ENCODE measurements at places on chromosomes 6 and 20. TPM values are rescaled to one million over a fixed set of nuclear protein-coding genes. Genes with fewer than 3 reads are reported as not detected.
A peak's percentile ranks its signal among the peaks of the same experiment; 100 is the strongest.

- peaks cover 74% of the 10 kb centered on the region for H3K27me3 ChIP-seq
- H3K4me3 ChIP-seq, result peak overlapping the region; percentile 51
- H3K27ac ChIP-seq, result no peak overlapping the region
- DNase-seq, result no peak
Observed at GRCh38 chr20:37901654-37902503, 1.0 kb upstream of the VSTM2L start.

PKIB gene
- 1.2 TPM for total RNA-seq

CST7 gene
- total RNA-seq, result 10.7 TPM

DNA sequence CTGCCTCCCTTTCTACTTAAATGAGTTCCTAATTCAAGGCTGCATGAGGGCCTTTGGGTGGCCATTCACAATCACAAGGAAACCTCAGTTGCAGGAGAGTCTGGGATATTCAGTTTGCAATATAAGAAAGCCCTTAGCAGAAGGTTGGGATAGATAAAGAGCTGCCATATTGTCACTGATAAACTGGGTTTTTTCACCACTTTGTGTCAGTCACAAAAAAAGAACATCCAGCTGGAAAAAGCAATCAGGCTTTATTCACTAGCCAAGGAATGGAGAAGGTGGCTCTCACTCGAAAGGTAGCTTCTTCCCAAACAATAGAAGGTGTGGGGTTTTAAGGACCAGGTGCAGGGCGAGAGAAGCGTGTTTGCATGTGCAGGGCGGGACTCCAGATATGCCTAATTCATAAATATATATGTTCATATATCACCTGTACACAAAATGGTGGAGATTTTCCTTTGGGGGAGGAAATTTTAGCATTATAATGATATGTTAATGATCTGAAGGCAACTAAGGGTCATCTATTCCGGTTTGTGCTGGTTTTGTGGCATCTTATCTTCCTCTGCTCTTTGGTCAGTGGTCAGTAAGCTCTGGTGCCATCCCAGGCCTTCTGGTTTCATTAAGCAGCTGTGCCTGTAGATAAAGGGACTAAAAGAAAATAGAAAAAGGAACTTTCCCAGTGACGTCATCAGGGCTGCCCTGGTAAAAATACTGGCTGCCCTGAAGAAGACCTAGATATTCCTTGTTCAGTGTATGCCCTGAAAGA, 97.1 kb upstream of the IYD start:
- H3K4me1 ChIP-seq, result no peaks in the 10 kb centered on the region
- H3K27me3 ChIP-seq, result peaks cover 13% of the 10 kb centered on the region
- H3K36me3 ChIP-seq, result no peaks in the 10 kb centered on the region
- H3K4me3 ChIP-seq, result no peak overlapping the region
- H3K27ac ChIP-seq, result no peak overlapping the region
- DNase-seq, result no peak

POM121L2 gene
- not detected for total RNA-seq

ISM1 gene
- 3.2 TPM for total RNA-seq

TOX2 gene
- total RNA-seq, result 2.2 TPM

ZC3H12D gene
- 219 TPM for total RNA-seq

GRCh38 chr6:40903456-40903855, 135.6 kb downstream of the UNC5CL start:
- no peaks in the 10 kb centered on the region for H3K4me1 ChIP-seq
- H3K27me3 ChIP-seq, result peaks cover 34% of the 10 kb centered on the region
- H3K36me3 ChIP-seq, result peaks cover 4% of the 10 kb centered on the region
- no peak for DNase-seq
- H3K27ac ChIP-seq, result no peak overlapping the region

DNA sequence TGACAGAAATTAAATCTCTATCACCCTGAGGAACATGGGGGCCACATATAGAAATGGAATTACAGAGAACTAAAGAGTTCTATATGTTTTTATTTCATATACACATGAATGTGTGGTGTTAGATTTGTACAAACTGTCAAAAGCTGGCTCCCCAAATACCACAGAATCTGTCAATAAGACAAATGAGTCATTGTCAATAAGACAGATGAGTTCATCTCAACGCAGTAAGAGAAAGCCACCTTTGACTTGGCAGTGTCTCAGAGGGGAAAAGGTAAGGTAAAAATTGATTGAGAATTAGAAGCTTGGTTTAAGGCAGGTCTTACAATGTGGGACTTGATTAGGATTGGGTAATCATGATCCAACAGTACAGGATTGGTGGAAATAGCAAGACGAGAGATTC, 124.2 kb upstream of the GPR6 start:
- no peak overlapping the region for H3K4me3 ChIP-seq
- H3K27ac ChIP-seq, result no peak overlapping the region
- no peaks in the 10 kb centered on the region for H3K36me3 ChIP-seq
- no peaks in the 10 kb centered on the region for H3K27me3 ChIP-seq

DNA sequence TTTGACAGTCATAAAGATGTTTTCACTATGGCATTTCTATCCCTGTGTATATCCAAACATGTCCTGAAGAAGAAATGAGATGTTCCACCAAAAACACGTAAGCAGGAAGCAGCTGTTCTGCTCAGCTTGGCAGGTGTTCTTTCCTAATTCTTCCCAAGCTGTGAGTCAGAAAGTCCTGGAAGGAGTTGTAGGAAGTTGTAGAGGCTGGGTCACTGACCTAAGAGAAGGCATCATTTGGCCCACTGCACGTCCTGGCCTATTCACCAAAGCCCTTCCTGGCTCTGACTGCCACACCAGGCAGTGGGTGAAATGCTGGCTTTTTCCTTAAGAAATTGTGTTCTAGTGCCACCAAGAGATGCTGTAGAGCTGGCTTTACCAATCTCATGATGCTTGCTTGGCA, 40.3 kb downstream of the STX11 start:
- H3K36me3 ChIP-seq, result peaks cover 8% of the 10 kb centered on the region
- H3K4me3 ChIP-seq, result no peak overlapping the region
- no peaks in the 10 kb centered on the region for H3K4me1 ChIP-seq

GRCh38 chr6:129667621-129668020, 42.4 kb downstream of the ARHGAP18 start:
- H3K27me3 ChIP-seq, result peaks cover 5% of the 10 kb centered on the region
- no peak overlapping the region for H3K4me3 ChIP-seq
- DNase-seq, result no peak
- H3K27ac ChIP-seq, result no peak overlapping the region
- H3K4me1 ChIP-seq, result peaks cover 20% of the 10 kb centered on the region

GRCh38 chr6:168060521-168060931, 18.5 kb downstream of the FRMD1 start:
- no peak overlapping the region for H3K4me3 ChIP-seq
- no peak overlapping the region for H3K27ac ChIP-seq
- no peaks in the 10 kb centered on the region for H3K36me3 ChIP-seq
- DNase-seq, result no peak
- peaks cover 3% of the 10 kb centered on the region for H3K4me1 ChIP-seq

DNA sequence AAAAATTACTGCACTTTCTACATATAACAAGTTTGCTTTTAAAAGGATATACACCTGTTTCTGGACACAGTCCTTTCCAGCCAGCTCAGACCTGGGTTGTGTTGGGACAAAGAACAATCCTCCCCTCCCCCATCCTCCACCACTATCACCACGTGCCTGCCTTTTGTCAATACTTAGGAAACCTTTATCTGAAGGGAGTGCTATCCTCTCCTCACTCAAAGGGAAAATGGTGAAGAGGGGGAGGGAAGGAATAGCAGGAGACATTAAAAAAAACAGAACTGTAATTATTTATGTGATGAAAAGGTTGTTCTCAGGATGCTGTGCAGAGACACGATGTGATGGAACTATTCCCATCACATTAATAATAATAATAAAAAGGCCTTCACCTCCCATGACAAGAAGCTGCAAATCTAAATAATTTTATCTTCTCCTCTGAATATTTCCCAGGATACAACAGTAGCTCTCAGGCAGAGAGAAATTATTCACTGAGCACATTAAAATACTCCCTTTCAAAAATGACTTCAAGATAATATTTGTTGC, 105.5 kb downstream of the NRSN1 start:
- no peaks in the 10 kb centered on the region for H3K36me3 ChIP-seq
- peaks cover 51% of the 10 kb centered on the region for H3K27me3 ChIP-seq
- no peak overlapping the region for H3K4me3 ChIP-seq
- H3K4me1 ChIP-seq, result peaks cover 2% of the 10 kb centered on the region
- no peak for DNase-seq

GRCh38 chr6:56047931-56048540, 172.6 kb upstream of the BMP5 start:
- H3K27ac ChIP-seq, result no peak overlapping the region
- no peaks in the 10 kb centered on the region for H3K27me3 ChIP-seq

AGPAT1 gene
- total RNA-seq, result 22.7 TPM

DNA sequence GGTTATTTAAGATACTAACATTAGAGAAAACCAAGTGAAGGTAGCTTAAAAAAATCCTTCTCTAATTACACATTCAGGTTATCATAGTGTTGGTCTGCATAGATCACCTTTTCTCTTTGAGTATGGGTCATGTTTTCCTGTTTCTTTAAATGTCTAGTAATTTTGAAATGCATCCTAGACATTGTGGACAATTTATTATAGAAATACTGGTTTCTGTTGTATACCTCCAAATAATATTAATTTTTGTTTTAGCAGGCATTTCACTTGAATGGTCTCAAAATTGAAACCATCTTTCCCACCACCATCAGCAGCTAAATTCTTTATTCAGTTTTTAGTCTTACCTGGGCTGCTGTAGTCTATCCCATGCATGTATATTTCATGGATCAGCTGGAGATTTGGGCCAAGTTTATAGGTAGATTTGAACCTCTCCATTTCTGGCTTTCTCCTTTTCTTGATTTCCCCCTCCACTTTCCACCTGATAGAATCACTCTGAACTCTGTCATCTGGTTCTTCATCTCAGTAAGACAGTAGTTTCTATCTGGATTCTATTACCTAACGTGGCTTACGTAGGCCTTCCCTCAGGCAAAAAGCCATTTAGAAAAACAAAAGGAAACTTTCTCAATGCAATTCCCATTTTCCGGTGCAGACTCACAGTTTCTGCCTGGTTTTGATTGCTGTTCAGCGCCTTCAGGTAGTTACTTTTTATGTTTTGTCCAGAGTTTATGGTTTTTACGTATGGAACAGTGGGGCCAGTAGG, 52.3 kb downstream of the ZFAND3 start:
- H3K27me3 ChIP-seq, result no peaks in the 10 kb centered on the region
- no peak overlapping the region for H3K4me3 ChIP-seq
- no peak for DNase-seq
- H3K36me3 ChIP-seq, result peaks cover 4% of the 10 kb centered on the region
- H3K27ac ChIP-seq, result no peak overlapping the region

GRCh38 chr6:92586236-92586977, 833.0 kb downstream of the EPHA7 start:
- no peaks in the 10 kb centered on the region for H3K27me3 ChIP-seq
- no peak overlapping the region for H3K4me3 ChIP-seq
- H3K36me3 ChIP-seq, result no peaks in the 10 kb centered on the region

SCUBE3 gene
- total RNA-seq, result not detected

RHAG gene
- not detected for total RNA-seq

GRCh38 chr6:133886104-133886775, 2.7 kb upstream of the TCF21 start:
- peaks cover 12% of the 10 kb centered on the region for H3K4me1 ChIP-seq
- DNase-seq, result no peak
- H3K36me3 ChIP-seq, result no peaks in the 10 kb centered on the region
- H3K27me3 ChIP-seq, result peaks cover 73% of the 10 kb centered on the region
- H3K4me3 ChIP-seq, result no peak overlapping the region

PTPN1 gene
- total RNA-seq, result 67.7 TPM

GRCh38 chr20:16205507-16205906, 367.7 kb downstream of the KIF16B start:
- no peaks in the 10 kb centered on the region for H3K36me3 ChIP-seq
- H3K4me3 ChIP-seq, result no peak overlapping the region
- no peak for DNase-seq

FNDC11 gene
- 0.99 TPM for total RNA-seq

GRCh38 chr20:34396408-34396807, 33.3 kb downstream of the ITCH start:
- no peak overlapping the region for H3K4me3 ChIP-seq
- H3K4me1 ChIP-seq, result peaks cover 21% of the 10 kb centered on the region
- peak overlapping the region; percentile 41 for H3K27ac ChIP-seq
- H3K27me3 ChIP-seq, result no peaks in the 10 kb centered on the region
- no peak for DNase-seq

DNA sequence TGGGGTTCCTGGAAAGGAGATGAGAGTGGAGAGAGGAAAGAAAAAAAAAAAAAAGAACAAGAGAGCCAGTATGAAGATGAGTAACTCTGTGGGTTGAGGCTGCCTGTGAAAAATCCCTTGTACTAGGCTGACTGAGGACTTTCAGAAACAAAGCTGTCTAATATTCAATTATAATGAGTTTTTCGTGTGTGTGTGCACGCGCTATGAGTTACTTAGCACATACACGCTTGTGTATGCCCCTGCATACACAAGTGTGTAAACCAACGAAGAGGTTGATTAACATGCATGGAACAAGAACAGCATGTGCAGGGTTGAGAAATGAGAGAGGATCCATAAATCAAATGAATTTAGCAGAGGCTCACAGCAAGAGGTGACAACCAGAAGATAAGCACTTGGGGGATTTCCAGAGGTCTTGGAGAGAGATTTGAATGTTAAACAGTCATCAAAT, 4.8 kb upstream of the RBPJL start:
- peaks cover 78% of the 10 kb centered on the region for H3K27me3 ChIP-seq
- H3K36me3 ChIP-seq, result peaks cover 4% of the 10 kb centered on the region
- peaks cover 5% of the 10 kb centered on the region for H3K4me1 ChIP-seq
- no peak overlapping the region for H3K27ac ChIP-seq
- DNase-seq, result no peak

- H3K27ac ChIP-seq, result peak overlapping the region; percentile 63
- peaks cover 36% of the 10 kb centered on the region for H3K4me1 ChIP-seq
- no peaks in the 10 kb centered on the region for H3K27me3 ChIP-seq
Observed at GRCh38 chr6:36197739-36198221, 1.2 kb downstream of the BRPF3 start.

- H3K4me3 ChIP-seq, result no peak overlapping the region
- no peaks in the 10 kb centered on the region for H3K36me3 ChIP-seq
- H3K4me1 ChIP-seq, result no peaks in the 10 kb centered on the region
Observed at GRCh38 chr6:117451671-117452070, 25.9 kb upstream of the ROS1 start.

GRCh38 chr6:104608101-104608500, 251.6 kb downstream of the HACE1 start:
- peaks cover 2% of the 10 kb centered on the region for H3K36me3 ChIP-seq
- H3K4me1 ChIP-seq, result peaks cover 2% of the 10 kb centered on the region
- no peak overlapping the region for H3K27ac ChIP-seq
- H3K4me3 ChIP-seq, result no peak overlapping the region
- DNase-seq, result no peak

DNA sequence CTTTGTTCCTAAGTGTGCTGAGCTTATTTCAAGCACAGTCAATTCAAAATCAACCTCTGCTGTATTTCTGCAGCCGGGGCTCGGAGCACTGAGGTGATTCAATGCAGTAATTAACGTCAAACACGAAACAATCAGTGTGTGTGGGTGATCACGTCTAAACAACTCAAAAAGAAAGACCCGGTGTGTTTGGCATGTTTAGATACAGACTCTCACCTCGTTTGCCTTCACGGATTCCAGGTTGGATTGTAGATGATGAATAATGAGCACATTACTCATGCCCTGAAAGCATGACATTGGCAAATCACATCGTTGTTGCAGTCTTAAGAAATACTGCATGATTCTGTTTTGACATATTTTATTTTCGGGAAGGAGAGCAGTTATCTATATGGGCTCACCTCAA, 231.0 kb downstream of the QKI start:
- no peak overlapping the region for H3K4me3 ChIP-seq
- no peaks in the 10 kb centered on the region for H3K36me3 ChIP-seq
- H3K27ac ChIP-seq, result no peak overlapping the region
- no peaks in the 10 kb centered on the region for H3K4me1 ChIP-seq
- no peak for DNase-seq

GRCh38 chr6:5569491-5569890, 308.2 kb downstream of the FARS2 start:
- H3K27me3 ChIP-seq, result no peaks in the 10 kb centered on the region
- peaks cover 12% of the 10 kb centered on the region for H3K4me1 ChIP-seq
- no peaks in the 10 kb centered on the region for H3K36me3 ChIP-seq
- H3K27ac ChIP-seq, result no peak overlapping the region
